ENCODE measurements at places on chromosomes 12 and 14. TPM values are rescaled to one million over a fixed set of nuclear protein-coding genes. Genes with fewer than 3 reads are reported as not detected.

DNA sequence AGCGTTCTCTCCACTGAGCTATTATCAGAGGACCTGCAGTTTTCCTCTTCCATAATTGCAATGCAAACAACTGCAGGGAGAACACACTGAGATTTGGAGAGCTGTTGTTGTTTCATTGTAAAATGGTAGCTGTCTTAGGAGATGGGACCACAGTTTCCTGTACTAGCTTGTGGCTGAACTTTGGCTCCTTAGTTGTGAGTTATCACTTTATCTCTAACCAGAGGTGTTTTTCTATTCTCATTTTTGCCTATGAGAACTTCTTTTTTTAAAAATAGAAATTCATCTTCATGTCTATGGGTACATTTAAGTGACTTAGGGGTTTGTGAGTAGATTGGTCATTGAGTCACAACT lies 216.5 kb downstream of the SLC38A4 start:
- no peak for DNase-seq

DNA sequence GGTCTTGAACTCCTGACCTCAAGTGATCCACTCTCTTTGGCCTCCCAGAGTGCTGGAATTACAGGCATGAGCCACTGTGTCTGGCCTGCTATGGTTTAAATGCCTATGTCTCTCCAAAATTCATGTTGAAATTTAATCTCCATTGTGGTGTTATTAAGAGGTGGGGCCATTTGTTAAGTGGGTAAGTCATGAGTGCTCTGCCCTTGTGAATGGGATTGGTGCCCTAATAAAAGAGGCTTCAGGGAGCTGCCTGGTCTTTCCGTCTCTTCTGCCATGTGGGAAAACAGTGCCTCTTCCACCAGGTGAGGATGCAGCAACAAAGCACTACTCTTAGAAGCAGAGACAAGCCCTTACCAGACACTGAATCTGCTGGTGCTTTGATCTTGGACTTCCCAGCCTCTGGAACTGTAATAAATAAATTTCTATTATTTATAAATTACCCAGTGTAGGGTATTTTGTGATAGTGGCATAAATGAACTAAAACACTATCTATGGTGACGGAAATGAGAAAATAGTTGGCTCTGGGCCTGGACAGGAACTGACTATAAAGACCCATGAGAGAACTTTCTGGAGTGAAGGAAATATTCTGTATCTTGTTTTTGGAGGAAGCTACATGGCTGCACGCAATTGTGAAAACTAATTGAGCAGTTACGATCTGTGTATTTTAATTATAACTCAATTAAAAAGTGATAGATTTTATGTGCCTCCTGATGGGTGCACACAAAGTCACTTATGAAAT lies 12.1 kb upstream of the ATP23 start:
- DNase-seq: no peak

DNA sequence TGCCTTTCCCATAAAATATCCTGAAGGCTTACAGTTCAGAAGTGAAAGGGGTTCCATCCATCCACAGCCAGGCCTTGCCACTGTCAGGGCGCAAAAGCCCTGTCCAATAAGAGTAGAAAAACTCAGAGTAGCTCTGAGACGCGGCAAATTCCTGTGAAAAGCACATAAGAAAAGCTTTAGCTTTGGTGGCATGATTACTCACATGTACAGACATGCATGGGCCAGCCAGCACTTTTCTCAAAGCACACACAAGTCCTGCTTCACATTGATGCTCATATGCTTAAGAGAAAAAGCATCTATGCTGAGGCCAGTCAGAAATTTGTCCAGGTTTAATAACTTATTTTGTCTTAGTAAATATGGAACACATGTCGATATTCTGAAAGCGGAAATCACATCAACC lies 25.5 kb downstream of the CLEC1A start:
- peak; percentile 35 for DNase-seq

GRCh38 chr14:79544698-79545070 lies 666.6 kb downstream of the DIO2 start:
- DNase-seq: no peak

GRCh38 chr12:90653040-90653439 lies 301.9 kb downstream of the CCER1 start:
- peak; percentile 21 for DNase-seq

GRCh38 chr12:100110276-100110675 lies 32.4 kb downstream of the BLTP3B start:
- DNase-seq: no peak

GRCh38 chr12:79056775-79057174 lies 192.2 kb downstream of the SYT1 start:
- DNase-seq: no peak

DNA sequence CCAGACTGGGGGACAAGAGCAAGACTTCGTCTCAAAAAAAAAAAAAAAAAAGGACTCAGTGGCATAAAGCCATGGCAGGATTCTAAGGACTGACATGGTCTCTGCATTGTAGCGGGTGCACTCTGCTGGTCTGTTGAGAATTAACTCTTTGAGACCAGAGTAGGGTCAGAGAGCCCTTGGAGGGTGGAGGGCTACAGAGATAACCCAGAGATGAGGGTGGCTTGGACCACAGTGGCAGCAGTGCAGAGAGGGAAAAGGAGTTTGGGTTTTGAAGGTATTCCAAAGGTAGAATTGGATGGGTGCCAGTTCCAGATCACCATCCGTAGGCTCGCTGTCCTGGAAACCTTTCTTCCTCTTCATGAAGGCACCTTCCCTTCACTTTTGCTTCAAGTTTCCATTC lies 14.3 kb upstream of the DYNC1H1 start:
- no peak for DNase-seq

DNA sequence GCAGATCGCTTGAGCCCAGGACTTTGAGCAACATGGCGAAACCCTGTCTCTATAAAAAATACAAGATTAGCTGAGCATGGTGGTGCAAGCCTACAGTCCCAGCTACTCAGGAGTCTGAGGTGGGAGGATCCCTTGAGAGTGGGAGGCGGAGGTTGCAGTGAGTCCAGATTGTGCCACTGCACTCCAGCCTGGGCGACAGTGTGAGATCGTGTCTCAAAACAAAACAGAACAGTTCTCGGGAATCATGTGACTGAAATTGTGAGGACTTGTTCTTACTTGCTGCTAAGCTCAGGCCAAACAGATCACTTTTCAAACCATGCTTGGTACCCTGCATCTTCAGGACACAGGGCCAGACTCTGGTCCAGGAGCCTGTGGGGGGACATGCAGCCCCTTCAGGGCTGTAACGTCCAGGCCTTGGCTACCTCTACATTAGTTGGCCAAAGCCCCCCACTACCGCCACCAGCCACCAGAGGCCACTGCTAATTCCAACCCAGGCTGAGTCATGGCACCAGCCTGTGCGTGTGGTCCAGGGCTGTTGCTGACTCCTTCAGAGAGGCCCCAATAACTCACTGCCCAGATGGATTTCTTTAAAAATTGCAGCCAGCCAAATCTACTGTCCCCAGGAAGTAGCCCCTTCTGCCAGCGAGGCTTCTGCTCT lies 33.4 kb upstream of the SYNDIG1L start:
- DNase-seq: peak; percentile 37

GRCh38 chr14:86897704-86898513 lies 1095.1 kb downstream of the GALC start:
- DNase-seq: no peak

DNA sequence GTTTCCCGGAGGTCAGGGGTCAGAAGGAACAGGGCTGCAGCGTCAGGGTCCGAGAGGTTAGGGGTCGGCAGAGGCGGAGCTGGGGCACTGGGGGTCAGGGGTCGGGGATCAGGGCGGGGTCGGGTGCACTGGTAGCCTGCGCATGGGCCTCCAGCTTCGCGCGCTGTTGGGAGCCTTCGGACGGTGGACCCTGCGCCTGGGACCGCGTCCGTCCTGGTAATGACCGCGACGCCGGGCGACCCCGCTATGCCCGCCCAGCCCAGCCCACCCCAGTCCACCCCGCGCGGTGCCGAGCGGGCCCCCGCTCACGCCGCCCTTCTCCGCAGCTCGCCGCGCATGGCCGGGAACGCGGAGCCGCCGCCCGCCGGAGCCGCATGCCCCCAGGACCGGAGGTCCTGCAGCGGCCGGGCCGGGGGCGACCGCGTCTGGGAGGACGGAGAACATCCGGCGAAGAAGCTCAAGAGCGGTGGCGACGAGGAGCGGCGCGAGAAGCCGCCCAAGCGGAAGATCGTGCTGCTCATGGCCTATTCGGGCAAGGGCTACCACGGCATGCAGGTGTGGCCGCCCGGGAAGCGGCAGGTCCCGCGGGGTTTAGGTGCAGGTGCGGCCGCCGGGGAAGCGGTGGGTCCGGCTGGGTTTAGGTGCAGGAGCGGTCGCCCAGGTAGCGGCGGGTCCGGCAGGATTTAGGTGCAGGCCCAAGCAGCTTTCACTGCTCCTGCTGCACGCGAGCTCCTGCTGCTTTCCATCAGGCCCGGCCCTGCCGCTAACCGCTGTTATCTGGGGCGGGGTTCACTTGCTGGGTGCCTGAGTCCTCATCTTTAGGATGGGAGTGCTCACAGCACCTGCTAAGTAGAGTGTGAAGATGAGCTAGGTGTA lies 743 bp downstream of the PUS1 start:
- DNase-seq: peak; percentile 40

DNA sequence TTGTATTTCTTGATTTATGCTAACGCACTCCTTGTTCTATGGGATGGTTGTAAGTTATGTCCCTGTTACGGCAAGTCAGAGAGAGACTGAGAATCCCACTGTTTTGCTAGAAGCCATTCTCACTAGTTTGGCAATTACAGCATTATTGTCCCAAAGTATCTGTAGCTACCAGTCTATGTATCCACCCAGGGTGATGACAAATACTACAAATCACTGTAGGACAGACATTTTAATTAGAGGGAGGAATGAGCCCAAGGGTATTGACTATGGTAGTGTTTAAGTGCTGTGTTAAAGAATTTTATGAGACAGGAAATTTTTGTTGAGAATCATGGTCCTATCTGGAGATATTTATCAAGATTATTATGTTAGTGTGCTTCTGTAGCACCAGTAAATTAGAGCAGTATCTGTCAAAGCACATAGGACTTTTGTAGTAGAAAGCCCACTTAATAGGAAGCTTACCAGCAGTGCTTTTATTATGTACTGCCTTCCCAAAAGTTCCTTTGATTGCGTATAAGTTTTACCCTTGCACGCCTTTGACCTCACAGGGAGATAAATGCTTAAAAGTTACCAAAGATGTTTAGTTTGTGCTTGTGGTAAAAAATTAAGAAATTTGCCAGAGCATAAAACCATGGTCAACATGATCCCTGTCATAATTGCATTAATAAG lies 10.7 kb downstream of the PRKCH start:
- DNase-seq: no peak

DNA sequence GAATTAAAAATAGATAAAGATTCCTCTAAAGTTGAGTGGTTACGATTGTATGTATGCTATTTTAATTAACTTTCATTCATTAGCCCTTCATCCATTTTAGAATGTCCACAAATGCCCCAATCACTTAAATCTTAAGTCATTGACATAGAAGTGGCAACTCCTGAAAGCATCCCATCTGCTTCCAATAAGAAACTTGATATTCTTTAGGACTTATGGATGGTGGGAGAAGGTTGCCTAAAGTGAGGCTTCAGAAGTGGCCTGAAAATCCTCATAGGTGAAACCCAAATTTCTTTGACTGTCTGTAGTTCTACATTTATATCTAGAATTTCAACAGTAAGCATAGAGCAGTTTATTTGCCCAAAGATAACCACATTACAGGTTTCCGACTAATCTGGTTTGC lies 161.7 kb upstream of the HMGA2 start:
- DNase-seq: no peak

FOXA1 gene
- polyA plus RNA-seq: 0.09 TPM

NELL2 gene
- polyA plus RNA-seq: 0.07 TPM

DPF3 gene
- polyA plus RNA-seq: 0.57 TPM

CACNA1C gene
- not detected for polyA plus RNA-seq

AMHR2 gene
- polyA plus RNA-seq: not detected

PZP gene
- not detected for polyA plus RNA-seq

All from mammary epithelial cell (primary cell).